Epithelial cell of proximal tubule (primary cell): ENCODE measurements at places on chromosomes 7 and 10. TPM values are rescaled to one million over a fixed set of nuclear protein-coding genes. Genes with fewer than 3 reads are reported as not detected.

The GTF2IRD1 gene
- total RNA-seq, result 23.8 and 28.0 TPM in 2 replicates

The NEUROD6 gene
- not detected in 2 replicates for total RNA-seq

The LLCFC1 gene
- total RNA-seq, result not detected in 2 replicates

DNA sequence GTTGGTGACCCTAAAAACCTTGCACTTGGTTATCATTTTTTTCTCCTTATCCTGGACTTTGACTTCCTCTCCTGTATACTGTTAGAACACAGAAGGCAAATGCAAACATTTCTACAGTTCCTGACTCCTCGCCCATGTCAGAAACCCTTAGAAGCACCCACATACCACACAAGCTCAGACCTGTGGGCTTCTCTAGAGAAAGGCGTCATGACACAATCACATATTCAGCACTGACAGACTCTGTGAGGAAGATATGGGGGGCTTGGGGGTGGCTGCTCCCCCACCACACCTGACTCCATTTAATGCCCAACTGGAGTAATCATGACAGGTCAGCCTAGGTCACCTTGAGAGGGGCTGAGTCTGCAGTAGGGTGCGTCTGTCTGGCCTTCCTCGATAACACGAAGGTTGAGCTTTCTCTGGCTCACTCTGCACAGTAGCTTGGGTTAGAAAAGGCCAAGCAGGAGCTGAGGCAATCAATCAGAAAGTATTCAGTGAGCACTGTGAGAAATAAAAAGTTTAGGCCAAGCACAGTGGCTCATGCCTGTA is 50.9 kb downstream of the CCDC3 start:
- no peak for DNase-seq

- DNase-seq, result no peak
These were observed 88.9 kb downstream of the KCNMA1 start for GRCh38 chr10:77548671-77549070.

- no peak for DNase-seq
These were observed 218.0 kb downstream of the CREB5 start for GRCh38 chr7:28630350-28630749.

- no peak for DNase-seq
These were observed 12.3 kb upstream of the SNX10 start for GRCh38 chr7:26279405-26279804.

- no peak for DNase-seq
These were observed 114.6 kb downstream of the CYTH3 start for GRCh38 chr7:6157685-6158423.
